ENCODE measurements at places on chromosomes 3 and 15.

GRCh38 chr3:142027735-142028134, 121.6 kb downstream of the TFDP2 start:
- DNase-seq, result peak; percentile 38

DNA sequence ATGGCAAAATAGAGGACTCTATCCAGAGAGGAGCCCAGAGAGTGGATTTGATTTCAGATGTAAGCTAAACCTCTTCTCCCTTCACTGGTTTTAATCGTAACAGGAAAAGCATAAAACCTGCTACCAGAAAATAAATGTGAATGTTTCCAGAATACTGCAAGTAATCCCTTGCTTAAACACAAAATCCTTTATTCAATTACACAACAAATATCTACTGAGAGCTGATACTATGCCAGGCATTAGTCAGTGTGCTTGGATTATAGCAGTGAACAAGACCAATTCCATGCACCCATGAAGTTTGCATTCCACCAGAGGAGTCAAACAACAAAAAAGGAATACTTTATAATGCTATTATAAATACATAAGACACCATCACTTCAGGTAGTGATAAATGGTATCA, 15.1 kb downstream of the AVEN start:
- no peak for DNase-seq

- DNase-seq, result no peak
Measured at GRCh38 chr3:37458162-37459120, 284.1 kb upstream of the LRRFIP2 start.

DNA sequence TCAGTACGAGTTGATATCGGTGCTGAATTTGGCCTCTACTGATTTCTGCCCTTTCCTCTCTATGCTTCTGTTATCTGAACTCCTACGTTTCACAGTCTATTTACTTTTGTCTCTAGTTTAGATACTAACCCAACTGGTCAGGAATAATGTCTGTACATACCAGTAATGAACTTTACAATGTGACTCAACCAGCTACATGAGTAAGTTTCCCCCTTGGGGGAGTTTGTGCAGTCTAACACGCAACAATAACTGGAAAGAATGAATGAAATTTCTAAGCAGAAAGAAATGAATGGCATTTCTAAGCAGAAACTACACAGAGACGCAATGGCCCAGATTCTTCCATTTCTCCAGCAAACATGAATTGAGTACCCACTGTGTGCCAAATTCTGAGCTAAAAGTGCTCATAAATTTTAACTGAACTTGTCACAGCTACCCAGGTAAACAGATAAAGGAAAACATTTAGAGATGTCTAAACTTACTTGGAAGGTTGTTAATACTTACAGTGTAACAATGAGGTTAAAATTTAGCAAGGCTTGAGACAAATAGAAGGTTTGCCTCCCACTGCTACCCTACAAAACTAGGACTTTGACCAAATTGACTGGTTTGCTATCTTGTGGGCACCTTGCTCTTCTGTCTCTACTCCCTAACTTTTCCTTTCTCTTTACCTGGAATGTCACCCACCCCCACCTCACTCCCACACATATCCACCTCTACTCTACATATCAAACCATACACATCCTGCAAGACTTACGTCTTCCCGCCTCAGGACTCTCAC, 11.6 kb downstream of the UPK1B start:
- no peak for DNase-seq

DNA sequence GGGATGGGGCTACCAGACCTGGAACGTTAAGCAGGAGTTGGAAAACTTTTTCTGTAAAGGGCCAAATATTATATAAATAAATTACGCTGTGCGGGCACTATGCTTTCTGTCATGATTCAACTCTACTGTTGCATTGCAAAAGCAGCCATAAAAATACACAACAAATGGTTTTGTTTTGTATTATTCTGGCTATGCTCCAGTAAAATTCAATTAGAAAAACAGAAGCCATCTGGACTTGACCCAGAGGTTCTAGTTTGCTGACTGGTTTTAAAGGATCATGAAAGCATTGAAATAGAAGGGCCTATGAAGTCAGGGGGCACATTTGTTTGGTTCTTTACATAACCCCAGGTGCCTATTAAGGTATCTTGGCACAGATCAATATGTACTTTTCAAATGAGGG, 647.4 kb upstream of the LMCD1 start:
- DNase-seq, result no peak

DNA sequence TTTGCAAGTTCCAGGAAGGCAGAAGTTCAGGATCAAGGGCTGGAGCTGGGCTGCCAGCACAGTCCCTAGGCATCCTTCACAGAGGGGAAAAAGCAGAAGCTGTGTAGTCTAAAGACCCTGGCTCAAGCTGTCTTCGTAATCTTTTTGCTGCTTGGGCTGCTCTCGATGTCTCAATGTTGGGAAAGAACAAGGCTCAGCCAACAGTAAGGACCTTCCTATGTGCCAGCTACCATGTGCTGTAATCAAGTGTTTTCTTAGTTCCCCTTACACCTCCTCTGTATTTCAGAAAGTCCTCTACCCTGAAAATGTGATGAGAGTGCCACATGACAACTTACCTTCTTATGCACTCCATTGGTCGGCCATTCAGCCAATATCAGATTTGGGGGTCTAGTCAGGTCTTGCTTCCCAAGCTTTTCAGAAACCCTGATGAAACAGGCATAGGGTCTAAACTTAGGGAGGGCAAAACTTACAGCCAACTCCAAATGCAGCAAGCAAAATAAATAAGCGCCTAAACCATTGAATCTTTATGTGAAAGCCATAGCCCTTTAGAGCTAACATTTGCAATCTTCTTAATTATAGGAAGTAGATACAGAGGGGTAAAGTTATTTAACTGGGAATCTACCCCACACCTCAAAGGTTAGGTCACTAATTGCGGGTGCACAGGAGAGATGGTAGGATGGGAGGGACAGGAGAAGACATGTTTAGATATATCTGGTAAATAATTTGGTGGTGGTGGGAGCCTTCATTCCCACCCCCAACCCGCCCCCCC, 1.2 kb upstream of the EDEM1 start:
- DNase-seq, result no peak

GRCh38 chr15:91345736-91346135, 245.7 kb downstream of the SV2B start:
- DNase-seq, result no peak

DNA sequence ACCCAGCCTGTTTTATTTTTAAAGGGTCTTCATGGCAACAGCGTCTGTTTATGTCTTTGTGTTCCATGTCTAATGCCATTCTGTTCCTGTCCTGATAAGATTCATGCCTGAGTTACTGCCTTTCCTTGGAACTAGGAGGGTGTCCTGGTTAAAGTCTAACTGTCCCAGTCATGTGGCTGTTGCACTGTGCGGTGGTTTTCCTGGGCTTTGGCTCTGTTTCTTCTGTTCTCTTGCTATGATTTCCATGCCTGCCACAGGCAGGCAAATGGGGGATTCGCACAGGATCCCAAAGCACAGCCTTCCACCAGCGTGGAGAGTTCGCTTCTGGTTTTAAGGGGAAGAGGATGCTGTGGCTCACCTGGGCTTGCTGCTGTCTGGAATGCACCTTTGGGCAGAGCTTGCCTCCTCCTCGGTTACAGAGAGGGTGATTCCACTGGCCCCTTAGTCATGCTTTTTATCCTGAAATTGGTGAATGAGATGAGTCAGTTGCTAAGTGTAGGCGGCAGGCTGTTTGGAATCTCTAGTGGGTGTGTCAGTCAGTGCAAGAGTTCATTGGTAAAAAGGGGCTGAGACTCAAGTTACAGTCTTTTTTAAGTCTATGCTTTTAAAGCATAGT, 86.8 kb downstream of the CCK start:
- no peak for DNase-seq
